Stimulated activated CD4-positive, alpha-beta T cell treated with anti-CD3 and anti-CD28 coated beads, Interleukin-15, amount 100 ng/mL, for 24 hours (primary cell): ENCODE measurements at places on chromosomes 13 and 19.

DNA sequence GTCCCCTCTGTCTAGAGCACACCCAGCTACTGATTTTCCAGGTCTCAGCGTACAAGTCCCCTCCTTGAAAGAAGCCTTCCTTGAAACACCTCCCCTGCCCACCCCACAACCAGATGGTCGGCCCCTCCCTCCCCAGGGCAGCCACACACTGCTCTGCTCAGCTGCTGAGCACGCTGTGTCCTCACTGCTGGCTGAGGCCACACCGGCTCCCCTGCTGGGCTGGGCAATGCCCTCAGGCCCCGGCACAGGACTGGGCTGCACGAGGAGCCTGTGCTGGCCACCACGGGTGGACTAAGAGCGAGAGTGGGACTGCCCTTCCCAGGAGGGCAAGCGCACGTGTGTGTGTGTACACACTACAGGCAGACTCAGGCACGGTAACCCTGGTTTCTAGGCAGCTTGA lies 11.8 kb upstream of the RSPH6A start:
- no peak for DNase-seq

DNA sequence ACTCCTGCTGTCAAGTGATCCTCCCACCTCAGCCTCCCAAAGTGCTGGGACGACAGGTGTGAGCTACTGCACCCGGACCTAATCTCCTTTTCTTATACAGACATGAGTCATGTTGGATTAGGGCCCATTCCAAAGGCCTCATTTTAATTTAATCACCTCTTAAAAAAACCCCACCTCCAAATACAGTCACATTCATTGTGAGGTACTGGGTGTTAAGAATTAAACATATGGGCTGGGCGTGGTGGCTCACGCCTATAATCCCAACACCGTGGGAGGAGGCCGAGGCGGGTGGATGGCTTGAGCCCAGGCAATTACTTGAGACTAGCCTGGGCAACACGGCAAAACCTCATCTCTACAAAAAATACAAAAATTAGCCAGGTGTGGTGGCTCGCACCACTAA lies 46.6 kb downstream of the PIN1 start:
- no peak for DNase-seq

DNA sequence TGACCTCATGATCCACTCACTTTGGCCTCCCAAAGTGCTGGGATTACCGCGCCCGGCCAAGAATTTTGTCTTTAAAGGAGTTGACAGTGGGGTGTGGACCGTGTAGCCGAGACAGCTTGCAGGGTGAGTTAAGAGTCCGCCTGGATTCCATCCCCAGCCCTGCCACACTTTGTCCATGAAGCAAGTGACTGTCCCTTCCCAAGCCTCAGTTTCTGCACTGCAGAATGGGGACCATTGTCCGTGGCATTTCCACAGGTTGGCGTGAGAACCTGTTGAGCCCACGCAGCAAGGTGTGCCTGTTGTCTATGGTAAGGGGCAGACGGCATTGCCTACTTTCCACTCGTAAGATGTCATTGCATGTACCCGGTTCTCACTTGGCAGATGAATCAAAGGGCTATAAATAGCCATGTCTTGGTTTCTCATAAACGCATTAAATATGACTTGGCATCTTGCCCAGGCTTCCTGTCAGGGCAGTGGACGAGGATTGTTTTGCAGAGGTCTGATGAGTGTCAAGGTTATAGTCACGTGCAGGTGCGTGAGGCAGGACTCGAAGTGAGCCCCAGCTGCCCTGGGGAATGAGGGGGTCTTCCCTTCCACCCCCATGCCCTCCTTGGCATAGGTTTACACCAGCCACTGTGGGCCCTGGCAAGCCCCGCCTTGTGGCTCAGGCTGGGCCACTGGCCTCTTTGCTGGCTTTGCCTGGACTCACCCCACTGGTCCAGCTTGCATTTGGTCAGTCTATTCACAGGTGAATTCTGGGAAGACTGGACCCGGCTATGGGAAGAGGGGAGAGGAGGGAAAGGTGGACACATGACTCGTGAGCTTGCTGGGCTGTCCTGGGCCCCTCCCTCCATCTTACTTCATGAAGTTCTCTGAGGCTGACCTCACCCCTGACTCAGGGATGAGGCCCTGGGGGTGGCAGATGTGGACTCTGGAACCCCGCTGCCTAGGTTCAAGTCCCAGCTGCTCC lies 14.6 kb downstream of the FAM187B start:
- DNase-seq, result peak; percentile 82

GRCh38 chr13:73828811-73829210 lies 305.4 kb downstream of the KLF12 start:
- no peak for DNase-seq

DNA sequence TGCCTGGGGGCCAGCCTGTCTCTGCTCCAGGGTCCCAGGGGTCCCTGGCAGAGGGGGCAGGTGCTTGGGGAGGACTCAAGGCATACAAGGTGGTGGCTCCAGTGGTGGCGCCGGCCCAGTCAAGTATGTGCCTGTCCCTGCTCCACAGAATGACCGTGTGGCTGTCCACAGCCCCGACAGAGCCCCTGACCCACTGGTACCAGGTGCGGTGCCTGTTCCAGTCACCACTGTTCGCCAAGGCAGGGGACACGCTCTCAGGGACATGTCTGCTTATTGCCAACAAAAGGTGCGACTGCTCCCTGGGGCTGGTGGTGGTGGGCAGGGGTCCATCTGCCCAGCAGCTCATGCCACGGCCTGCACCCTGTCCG lies 8.2 kb downstream of the YIPF2 start:
- no peak for DNase-seq
